ENCODE measurements at places on chromosomes 13 and 19. TPM values are rescaled to one million over a fixed set of nuclear protein-coding genes. Genes with fewer than 3 reads are reported as not detected.

LILRA1 gene
- 0.92 TPM for total RNA-seq

STOML3 gene
- total RNA-seq = not detected

DNA sequence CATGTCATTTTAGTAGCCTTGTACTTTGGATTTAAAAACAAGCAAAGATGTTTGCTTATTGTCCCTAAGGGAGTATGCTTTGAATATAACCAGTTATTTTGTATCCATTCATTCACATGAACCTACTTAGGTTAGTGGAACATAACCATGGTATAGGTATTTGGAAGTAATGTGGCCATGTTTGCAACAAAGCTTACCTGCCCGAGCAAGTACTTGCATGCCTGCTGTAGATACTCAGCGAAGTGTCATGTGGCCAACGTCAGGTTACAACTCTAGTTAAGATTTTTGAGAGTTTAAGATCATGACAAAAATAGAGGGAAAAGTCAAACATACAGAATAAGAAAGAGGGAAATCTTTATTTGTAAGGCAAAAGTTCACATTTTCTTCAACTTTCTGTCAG lies 57.2 kb downstream of the COG6 start:
- DNase-seq = no peak

GRCh38 chr13:109747524-109747923 lies 38.9 kb downstream of the IRS2 start:
- no peak for DNase-seq

DNA sequence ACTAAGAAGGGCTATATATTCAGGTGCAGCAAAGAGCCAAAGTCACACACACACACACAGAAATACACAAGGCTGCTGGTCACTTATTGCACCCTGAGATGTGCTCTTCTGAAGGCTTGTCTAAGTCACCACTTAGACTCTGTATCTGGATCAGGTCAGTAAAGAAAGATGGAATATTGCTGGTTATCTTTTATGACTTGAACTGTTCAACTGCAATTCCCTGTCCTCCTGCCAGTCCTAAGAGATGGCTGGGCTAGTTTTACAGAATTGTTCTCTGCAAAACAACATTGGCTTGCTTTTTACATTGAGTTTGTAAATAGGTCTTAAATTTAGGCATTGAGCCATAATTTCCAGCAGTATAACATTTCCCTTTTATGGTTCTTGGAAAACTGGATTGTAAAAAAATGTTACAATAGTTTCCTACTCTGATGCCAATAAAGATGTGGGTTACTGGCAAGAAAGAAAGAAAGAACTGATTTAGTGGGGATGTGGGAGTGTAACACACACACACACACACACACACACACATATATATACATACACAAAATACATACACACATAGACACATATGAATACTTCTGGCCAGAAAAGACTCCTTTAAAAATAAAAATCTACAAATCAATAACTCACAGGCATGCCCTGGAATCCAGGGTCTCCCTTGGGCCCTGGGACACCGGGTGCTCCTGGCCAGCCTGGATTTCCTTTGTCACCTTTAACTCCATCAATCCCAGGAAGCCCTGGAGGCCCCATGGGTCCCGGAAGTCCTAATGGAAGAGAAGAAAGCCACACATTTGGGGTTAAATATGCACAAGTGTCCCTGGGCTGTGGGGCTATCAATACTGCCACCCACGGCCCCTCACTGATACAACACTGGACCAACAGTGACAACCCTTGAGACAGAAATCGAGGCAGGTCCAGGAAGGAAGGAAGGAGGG lies 137.7 kb downstream of the COL4A1 start:
- no peak for DNase-seq

- DNase-seq = no peak
These were observed at the start of gene ACP5 for GRCh38 chr19:11577451-11578257. TSS of gene ACP5 (minus strand) at chr19:11577645. CDS start at chr19:11577317, 328 bp downstream.

- no peak for DNase-seq
These were observed 15.5 kb downstream of the LIPE start for GRCh38 chr19:42411581-42412178.

DNA sequence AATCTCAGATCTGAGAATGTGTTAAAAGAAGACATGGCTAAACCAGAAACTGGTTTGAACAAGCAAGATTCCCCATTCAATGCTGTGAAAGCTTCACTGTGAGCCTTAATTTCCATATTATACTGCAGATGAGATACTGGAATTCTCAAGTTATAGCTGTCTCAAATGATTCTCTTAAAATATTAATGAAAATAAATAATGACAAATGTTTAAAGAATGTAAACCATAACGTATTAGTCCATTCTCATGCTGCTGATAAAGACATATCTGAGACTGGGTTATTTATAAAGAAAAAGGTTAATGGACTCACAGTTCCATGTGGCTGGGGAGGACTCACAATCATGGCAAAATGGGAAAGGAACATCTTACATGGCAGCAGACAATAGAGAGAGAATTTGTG lies 667.8 kb downstream of the SLITRK1 start:
- no peak for DNase-seq

- no peak for DNase-seq
These were observed 466.3 kb downstream of the PCDH17 start for GRCh38 chr13:58097831-58098230.

DNA sequence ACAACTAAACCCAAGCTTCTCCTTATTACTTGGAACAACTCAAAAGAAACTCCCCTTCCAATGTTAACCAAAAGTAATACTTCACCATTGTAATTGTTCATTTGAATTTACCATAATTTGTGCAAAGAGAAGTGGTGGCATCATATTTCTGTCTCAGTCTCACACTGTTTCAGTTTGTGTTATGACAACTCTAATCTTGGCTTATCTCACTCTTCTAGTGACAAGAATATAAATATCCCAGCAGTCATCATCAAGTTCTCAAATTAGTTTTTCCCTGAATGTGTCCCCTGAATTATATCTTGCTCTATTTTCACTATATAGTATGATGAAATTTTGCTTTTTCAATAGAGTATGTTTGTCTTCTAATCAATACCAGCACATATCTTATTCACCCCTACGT lies 681.4 kb upstream of the PRR20A start:
- DNase-seq = no peak

DNA sequence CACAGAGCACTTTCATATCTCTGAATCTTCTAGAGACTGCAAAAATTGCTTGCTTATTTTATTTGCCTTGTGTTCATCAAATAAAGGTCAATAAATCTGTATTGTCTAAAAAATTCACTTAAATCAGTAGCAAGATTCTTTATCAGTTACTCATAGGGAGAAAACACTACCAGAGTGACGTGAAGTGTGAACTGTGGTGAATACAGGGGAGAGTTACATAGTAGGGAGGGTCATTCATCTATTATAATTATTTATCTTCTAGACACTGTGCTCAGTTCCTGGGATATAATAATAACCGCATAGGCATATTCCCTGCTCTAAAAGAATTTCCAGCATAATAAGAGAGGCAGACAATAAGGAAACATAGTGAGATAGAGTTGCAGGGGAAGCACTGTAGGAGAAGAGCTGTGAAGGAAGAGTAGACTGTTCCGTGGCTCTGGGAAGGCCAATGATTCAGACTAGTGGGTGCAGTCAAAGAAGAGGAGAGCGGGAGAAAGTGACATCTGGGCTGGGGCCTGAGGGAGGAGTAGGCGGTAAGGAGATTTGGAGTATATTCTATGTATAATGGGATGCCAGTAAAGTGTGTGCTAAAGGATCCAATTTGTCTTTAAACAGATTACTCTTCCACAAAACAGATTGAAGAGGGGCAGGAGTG lies 84.0 kb upstream of the TDRD3 start:
- DNase-seq = no peak

Data from Right ventricle myocardium inferior (tissue), 1 donor.